ENCODE measurements at places on chromosomes 12 and 14.

DNA sequence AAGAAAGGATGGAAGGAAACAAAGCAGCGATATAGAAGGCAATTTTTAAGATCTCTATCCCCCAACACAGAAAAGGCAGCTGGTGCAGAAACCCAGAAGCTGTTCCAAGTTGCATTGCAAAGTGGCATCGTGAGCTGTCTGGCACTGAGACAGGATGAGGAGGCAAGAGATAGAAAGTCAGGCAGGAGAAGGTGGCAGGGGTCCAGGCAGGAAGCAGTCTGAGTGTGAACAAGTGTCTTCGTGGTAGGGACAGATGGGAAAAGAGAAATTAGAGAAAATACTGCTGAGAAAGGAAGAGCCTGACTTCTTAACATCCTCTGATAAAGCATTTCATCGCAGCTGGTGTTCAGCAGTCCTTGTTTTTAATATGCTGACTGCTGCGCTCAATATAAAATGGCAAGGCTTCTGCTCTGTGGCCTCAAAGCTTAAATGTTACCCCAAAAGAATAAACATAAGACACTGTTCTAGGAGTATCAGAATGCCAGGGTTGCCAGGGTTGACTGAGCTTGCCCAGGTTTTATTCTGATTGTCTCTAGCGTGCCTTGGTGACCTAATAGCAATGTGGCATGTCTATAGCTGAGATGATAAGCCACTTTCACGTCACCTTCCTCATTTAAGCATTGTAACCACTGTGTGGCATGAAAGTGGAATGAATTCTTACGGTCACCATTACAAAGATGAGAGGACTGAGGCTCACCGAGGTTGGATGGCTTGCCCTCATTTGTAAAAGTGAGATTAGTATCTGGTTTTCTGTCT, 397.6 kb downstream of the NUAK1 start:
- no peak for DNase-seq

GRCh38 chr12:54565310-54565985, 16.0 kb downstream of the PDE1B start:
- DNase-seq, result no peak

GRCh38 chr14:95274279-95274678, 45.4 kb downstream of the CLMN start:
- DNase-seq, result no peak

GRCh38 chr12:122059203-122059960, 19.2 kb upstream of the MLXIP start:
- DNase-seq, result no peak

GRCh38 chr14:32688941-32689340, 249.7 kb upstream of the NPAS3 start:
- DNase-seq, result no peak

DNA sequence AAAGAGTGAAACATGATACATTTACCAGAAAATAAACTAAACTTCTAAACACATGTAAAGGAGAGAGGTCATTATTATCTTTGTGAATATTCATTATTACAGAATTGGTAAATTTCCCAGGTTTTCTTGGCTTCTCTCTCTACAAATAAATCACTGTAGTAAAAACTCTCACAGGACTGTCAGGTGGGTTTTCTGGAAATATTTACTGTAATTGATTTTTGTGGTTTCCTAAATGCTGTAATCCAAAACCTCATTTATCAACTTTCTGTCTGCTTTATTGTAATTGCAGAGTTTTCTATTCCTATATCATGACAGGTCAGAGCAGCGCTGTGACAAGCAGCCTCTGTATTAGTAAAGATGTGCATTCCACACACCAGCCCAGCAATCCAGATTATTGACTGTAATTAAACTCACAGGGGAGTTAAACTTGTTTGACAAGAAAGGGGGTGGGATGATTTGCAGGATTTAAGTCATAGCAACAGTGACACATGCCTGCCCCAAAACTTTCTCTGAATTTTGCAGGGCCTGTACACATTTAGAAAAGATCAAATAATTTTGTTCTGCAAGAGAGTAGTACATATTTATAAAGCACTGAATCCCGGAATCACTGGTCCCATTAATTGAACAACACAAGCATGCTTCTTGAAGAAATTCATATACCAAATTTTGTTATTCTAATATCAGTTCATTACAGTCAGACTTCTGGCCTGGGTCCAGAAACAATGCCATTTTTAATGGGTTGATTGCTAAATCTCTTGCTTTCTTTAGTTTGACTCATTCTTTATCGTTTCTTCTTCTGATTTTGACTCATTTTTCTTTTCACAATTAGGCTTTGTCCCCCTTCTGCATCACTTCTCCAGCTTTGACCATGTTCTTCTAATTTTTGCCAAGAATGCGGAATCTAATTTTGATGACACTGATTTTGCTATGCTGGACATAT, 42.2 kb downstream of the PTPRO start:
- no peak for DNase-seq

DNA sequence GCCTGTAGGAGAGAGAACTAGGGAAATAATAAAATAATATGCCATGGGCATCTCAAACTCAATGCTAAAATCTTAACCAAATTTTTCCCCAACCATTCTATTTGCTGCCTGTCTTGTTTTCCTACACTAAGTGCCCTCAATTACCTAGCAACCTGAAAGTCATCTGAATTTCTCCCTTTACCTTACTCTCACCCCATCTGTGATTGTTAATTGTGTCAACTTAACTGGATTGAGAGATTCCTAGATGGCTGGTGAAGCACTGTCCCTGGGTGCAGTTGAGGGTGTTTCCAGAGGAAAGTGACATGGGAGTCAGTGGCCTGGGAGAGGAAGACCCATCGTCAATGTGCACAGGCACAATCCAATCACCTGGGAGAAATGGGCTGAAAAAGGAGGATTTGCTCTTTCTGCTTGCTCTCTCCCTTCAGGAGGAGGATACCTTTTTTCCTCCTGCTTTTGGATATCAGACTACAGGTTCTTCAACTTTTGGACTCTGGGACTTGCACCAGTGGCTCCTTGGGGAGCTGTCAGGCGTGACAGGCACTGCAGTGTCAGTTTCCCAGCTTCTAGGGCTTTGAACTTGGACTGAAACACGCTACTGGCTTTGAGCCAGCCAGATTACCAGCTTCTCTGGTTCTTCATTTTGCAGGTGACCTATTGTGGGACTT, 100.1 kb downstream of the PPP1R12A start:
- no peak for DNase-seq

Data from NCI-H1436 (cell line).